ENCODE measurements at places on chromosomes 5 and 9. TPM values are rescaled to one million over a fixed set of nuclear protein-coding genes. Genes with fewer than 3 reads are reported as not detected.

The ADAMTSL1 gene
- not detected for total RNA-seq

The CAMK2A gene
- total RNA-seq: not detected

The ZDHHC11B gene
- 0.17 TPM for total RNA-seq

The NSUN2 gene
- 89.6 TPM for total RNA-seq

The AGXT2 gene
- not detected for total RNA-seq

The ANKRD33B gene
- 3.1 TPM for total RNA-seq

The IRX2 gene
- total RNA-seq: 35.4 TPM

The DIPK1B gene
- not detected for total RNA-seq

The ERBIN gene
- 69.2 TPM for total RNA-seq

DNA sequence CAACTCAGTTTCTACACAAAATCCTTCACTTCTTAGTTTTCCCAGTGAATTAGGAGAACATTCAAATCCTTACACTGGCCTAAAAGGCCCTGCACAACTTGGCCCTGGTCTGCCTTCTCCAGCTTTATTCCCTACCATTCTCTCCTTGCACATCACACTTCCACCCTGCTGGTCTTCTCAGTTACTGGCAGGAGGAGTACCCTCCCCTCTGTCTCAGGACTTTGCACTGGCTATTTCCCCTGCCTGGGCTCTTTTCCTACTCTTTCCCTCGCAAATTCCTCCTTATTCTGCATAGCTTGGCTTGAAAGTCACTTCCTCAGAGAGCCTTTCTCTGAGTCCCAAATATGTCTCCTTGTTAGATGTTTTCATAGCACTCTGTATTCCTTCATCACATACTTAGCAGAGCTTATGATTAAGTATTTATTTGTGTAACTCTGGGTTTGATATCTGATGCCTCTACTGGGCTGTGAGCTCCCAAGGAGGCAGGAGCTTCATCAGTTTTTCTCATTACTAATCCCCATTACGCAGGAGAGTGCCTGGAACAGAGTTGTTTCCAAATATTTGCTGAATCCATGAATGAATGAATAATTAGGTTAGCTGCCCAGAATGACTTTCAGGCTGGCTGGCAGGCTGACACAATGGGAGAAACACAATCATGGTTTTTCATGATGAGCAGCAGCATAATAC is 159.8 kb upstream of the KLF9 start:
- H3K4me1 ChIP-seq: peaks cover 11% of the 10 kb centered on the region
- H3K27ac ChIP-seq: no peak overlapping the region
- no peaks in the 10 kb centered on the region for H3K36me3 ChIP-seq
- DNase-seq: peak; percentile 38
- no peaks in the 10 kb centered on the region for H3K27me3 ChIP-seq

DNA sequence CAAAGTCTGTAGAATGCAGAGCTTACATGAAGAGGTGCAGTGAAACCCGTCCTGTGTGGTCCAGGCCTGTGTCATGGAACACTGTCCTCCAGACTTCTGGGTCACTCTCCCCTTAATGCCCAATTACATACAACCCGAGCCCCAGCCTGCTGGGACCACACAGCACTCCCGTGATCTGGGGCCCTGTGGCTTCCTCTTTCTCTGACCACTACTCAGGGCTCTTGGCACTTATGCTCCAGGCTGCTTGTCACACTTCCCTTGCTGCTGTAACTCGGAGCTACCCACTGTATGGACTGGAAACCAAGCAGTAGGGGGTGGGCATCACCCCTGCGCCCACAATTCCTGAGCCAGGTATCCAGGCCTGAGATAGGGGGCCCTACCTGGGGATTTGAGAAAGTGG is 10.3 kb upstream of the IL3 start:
- H3K4me3 ChIP-seq: no peak overlapping the region
- DNase-seq: no peak
- no peaks in the 10 kb centered on the region for H3K4me1 ChIP-seq
- no peak overlapping the region for H3K27ac ChIP-seq
- peaks cover 28% of the 10 kb centered on the region for H3K27me3 ChIP-seq

DNA sequence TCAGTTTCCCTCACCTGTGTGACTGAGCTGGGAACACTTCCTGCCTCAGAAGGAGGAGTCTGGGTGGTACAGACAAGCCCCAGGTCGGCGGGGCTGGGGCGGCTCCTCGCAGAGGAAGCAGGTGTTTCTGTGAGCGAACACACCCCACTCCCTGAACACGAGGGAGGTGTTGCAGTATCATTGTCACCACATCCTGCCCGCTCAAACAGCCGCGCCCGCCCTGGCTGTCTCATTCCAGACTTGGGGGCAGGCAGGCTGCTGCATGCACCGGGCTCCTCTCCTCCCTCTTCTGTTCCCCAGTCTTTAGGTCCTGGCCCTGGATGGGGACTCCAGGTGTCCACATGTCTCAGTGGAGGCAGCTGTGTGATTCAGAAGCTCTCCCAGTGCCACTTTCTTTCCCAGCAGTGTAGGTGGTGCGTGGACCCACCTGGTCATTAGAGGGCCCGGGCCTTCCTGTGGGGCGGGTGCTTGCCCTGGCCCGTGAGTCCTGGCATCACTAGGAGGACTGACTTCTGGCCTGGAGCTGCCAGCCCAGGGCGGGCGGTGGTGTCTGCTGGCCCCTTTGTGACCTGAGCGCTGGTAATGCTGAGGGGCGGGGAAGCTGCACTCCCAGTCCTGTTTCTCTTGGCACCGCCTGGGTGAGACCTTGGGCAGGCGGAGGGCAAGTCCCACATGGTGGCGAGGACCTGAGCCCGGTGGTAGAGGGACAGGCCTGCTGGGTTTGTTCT is 18.3 kb upstream of the PHYHD1 start:
- no peaks in the 10 kb centered on the region for H3K27me3 ChIP-seq
- DNase-seq: peak; percentile 72
- H3K4me3 ChIP-seq: peak overlapping the region; percentile 40

DNA sequence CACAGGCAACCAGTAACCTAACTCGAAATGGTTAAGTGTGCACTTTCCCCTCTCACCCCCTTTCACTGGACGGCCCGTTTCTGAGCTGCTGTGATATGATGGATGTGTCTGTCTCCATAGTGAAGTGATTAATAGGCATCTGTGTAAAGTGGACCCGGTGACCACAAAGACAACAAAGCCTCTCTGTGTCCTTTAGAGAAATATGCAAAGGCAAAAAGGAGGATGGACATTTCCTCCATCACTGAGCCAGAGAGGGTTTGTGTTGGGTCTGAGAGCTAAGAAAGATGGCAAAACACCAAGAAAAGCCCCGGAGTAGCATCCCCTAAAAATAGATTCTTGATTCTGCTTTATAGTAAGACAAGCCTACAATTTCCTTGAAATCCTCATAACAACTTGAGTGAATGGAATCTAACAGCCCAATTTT is 120.6 kb downstream of the SEMA6A start:
- no peak overlapping the region for H3K4me3 ChIP-seq
- H3K36me3 ChIP-seq: no peaks in the 10 kb centered on the region

DNA sequence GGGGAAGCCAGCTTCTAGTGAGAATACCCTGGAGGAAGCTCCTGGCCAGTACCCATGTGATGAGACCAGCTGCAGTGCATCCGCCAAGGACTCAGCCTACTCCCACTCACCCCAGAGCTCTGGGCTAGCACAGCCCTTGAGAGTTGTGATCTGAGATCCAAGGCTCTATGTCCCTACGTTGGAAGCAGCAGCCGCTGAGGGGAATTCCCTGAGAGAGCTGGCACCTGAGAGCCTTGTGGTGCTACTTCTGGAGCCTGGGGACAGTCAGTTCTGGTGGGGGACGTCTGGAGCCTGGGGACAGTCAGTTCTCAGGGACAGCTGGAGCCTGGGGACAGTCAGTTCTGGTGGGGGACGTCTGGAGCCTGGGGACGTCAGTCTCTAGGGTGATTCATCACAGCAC is 39.2 kb downstream of the PDZD2 start:
- no peak overlapping the region for H3K4me3 ChIP-seq
- no peaks in the 10 kb centered on the region for H3K36me3 ChIP-seq
- peaks cover 18% of the 10 kb centered on the region for H3K27me3 ChIP-seq

GRCh38 chr5:75848077-75848476 is 130.8 kb upstream of the POC5 start:
- peaks cover 75% of the 10 kb centered on the region for H3K27me3 ChIP-seq
- H3K36me3 ChIP-seq: no peaks in the 10 kb centered on the region
- no peaks in the 10 kb centered on the region for H3K4me1 ChIP-seq
- no peak overlapping the region for H3K4me3 ChIP-seq
- no peak overlapping the region for H3K27ac ChIP-seq
- no peak for DNase-seq

DNA sequence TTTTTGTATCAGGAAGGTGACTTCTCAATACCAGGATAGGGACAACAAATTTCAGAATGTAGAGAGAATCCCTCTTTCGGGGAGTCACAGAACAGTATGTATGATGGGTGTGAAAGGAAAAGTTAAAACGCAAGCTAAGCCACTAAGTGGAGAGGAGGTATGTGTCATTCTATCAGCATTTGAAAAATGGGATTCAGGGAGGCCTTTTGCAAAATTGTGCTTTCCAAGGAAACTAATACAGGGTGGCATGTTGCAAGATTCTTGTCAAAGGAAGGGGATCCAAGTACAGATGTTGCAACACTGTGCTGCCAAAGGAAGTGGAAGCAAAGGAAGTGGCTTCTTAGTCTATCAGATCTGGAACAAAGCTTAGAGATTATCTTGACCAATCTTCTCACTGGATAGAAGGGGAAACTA is 12.6 kb upstream of the TNIP1 start:
- peak; percentile 98 for DNase-seq
- H3K36me3 ChIP-seq: no peaks in the 10 kb centered on the region
- peak overlapping the region; percentile 28 for H3K4me3 ChIP-seq
- no peaks in the 10 kb centered on the region for H3K27me3 ChIP-seq

- no peak overlapping the region for H3K4me3 ChIP-seq
- no peaks in the 10 kb centered on the region for H3K27me3 ChIP-seq
- no peaks in the 10 kb centered on the region for H3K4me1 ChIP-seq
- DNase-seq: no peak
- peaks cover 98% of the 10 kb centered on the region for H3K36me3 ChIP-seq
- H3K27ac ChIP-seq: no peak overlapping the region
Observed at GRCh38 chr5:134714541-134714940, 23.8 kb upstream of the CAMLG start.

GRCh38 chr9:36632892-36633291 is 60.2 kb downstream of the MELK start:
- peaks cover 17% of the 10 kb centered on the region for H3K36me3 ChIP-seq
- H3K27me3 ChIP-seq: no peaks in the 10 kb centered on the region
- peak; percentile 47 for DNase-seq
- H3K27ac ChIP-seq: no peak overlapping the region
- no peak overlapping the region for H3K4me3 ChIP-seq

- peaks cover 13% of the 10 kb centered on the region for H3K27me3 ChIP-seq
- DNase-seq: no peak
- no peak overlapping the region for H3K27ac ChIP-seq
- H3K4me1 ChIP-seq: peaks cover 6% of the 10 kb centered on the region
- no peaks in the 10 kb centered on the region for H3K36me3 ChIP-seq
- H3K4me3 ChIP-seq: no peak overlapping the region
Observed at GRCh38 chr5:139851558-139851957, 56.0 kb downstream of the PSD2 start.

GRCh38 chr9:123063896-123064295 is 30.4 kb downstream of the GPR21 start:
- H3K4me3 ChIP-seq: no peak overlapping the region
- DNase-seq: no peak
- peaks cover 28% of the 10 kb centered on the region for H3K4me1 ChIP-seq

GRCh38 chr9:84807870-84808390 is 138.4 kb downstream of the NTRK2 start:
- H3K4me3 ChIP-seq: no peak overlapping the region
- DNase-seq: no peak
- H3K27ac ChIP-seq: no peak overlapping the region

DNA sequence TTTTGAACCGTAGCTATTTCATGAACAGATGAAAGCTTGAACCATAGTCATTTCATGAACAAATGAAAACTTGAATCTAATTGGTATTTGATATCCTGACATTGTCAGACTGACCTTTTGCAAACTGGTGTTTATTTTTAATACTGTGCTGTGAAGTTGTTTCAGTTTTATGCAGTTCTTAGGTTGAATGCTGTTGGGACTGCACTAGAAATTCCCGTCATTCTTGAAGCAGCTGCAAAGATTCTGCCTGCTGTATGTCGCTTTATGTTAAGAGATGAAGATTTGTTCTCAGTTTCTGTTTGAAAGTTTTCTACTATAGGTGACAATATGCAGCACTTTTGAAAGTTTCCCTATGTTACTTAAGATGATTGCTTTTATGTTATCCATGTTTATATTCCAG is 22.5 kb upstream of the FAM120AOS start:
- no peak overlapping the region for H3K4me3 ChIP-seq
- H3K27ac ChIP-seq: no peak overlapping the region
- H3K27me3 ChIP-seq: no peaks in the 10 kb centered on the region
- no peak for DNase-seq

GRCh38 chr5:96582343-96582742 is 79.8 kb upstream of the CAST start:
- H3K27ac ChIP-seq: no peak overlapping the region
- peaks cover 10% of the 10 kb centered on the region for H3K4me1 ChIP-seq
- DNase-seq: no peak
- H3K36me3 ChIP-seq: no peaks in the 10 kb centered on the region

- H3K4me1 ChIP-seq: no peaks in the 10 kb centered on the region
- peaks cover 6% of the 10 kb centered on the region for H3K36me3 ChIP-seq
- no peak overlapping the region for H3K4me3 ChIP-seq
- no peak overlapping the region for H3K27ac ChIP-seq
Observed at GRCh38 chr5:56366986-56367385, 133.9 kb upstream of the ANKRD55 start.

DNA sequence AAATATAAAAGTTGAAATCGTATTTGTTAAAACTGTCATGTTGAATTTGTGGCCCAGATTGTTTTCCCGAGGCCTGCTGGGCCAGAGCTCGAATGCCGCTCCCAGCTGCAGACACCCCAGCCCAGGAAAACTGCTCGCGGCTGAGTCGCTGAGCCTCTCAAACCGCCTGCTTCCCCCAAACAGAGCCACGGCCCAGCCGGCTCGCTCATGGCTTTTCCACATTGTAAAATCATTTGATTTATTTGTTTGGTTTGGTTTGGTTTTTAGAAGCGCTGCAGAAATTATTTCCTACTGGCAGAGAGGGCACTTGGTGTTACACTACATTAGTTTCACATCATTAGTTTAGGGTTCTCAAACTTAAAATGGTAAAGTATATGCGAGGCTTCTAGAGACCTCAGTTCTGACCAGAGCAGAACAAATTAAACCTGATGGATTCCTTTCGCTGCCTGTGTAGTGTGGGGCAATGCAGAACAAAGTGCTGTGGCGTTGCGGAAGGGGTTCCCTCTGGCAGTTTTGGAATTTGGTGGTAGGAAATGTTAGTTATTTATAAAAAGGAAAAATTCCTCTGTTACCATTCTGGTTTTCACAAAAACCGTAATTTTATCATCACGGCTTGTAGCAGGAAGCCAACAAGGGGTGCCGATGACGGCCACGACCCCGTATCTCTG is 156.5 kb upstream of the PITX1 start:
- H3K27ac ChIP-seq: no peak overlapping the region
- no peaks in the 10 kb centered on the region for H3K36me3 ChIP-seq
- no peak for DNase-seq
- H3K27me3 ChIP-seq: no peaks in the 10 kb centered on the region
- peaks cover 7% of the 10 kb centered on the region for H3K4me1 ChIP-seq

DNA sequence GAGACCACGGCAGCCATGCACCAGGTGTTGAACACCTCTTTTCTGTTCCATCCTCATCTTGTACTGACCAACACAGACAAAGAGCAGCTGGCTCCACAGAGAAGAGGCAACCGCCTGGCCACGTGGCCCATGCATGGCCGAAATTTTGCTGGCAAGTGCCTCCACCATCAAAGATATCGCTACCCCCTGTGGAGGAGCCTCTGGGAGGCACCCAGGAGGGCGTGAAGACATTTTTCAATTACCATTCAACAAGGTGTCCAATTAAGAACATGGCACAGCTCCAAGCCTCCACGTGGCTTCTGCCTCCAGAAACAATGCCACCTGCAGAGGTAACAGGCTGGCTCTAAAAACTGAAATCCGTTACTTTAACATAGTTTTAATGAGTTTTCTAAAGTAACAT is 54.4 kb upstream of the CKS2 start:
- no peak overlapping the region for H3K4me3 ChIP-seq
- no peaks in the 10 kb centered on the region for H3K4me1 ChIP-seq
- H3K27ac ChIP-seq: no peak overlapping the region
- H3K36me3 ChIP-seq: no peaks in the 10 kb centered on the region
- DNase-seq: no peak

Measured in MCF 10A (cell line).